ENCODE measurements at places on chromosomes 12 and 14. TPM values are rescaled to one million over a fixed set of nuclear protein-coding genes. Genes with fewer than 3 reads are reported as not detected.

The TMEM132D gene
- not detected for total RNA-seq

The LBHD2 gene
- total RNA-seq, result not detected

The AKAP3 gene
- total RNA-seq, result 2.8 TPM

The SIX6 gene
- not detected for total RNA-seq

GRCh38 chr12:112087055-112087850 lies 21.3 kb downstream of the NAA25 start:
- no peak for DNase-seq

DNA sequence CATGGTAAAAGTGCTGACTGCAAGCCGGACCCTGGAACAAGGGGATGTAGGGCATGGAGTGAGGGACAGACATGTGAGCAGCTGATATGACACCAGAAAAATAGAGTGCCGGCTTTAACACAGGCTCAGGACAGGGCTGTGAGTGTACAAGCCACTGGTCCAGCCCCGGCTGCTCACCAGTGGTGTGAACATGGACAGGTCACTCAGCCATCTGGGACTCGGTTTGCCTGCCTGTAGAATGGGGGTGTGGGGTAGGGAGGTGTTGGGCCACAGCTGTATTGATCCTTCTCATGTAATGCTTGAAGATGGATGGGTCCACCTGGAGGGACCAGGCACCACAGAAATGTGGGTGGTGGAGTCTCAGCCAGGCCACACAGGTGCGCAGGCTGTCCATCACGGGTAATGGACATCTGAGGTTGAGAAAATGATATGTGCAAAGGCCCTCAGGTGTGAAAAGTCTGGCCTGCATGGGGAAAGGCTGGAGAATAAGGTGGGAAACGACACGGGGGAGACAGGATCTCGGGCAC lies 10.6 kb upstream of the KRT74 start:
- no peak for DNase-seq

DNA sequence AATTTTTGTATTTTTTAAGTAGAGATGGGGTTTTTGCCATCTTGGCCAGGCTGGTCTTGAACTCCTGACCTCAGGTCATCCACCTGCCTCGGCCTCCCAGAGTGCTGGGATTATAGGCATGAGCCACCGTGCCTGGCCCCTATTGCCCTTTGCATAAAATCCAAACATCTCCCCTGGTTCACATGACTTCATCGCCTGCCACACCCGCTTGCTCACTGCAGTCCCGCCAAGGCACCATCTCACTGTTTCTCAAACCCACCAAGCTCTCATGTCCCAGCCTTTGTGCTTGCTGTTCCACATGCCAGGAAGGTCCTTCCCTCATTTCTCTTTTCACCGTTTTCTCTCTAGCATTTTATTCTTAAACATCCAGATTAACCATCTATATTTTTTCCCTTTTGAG lies 9.7 kb downstream of the RHOF start:
- DNase-seq, result no peak

DNA sequence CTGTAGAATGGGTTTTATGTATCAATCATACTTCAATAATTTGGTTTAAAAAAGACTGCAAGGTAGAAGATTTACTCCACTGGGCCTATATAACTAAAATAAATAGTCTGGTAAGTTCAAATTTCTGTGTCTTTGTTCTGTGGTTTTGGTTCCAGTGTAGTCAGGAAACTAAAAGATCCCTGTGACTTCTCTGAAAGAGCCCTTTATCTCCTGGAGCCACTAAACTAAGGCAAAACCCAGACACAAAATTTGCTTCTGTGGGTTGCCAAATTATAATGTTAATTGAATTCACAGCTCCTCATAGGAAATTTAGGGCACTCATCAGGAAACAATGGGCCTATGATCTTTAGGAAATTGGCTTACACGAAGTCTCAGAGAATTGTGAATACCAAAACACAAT lies 1038.4 kb downstream of the GALC start:
- DNase-seq, result no peak

DNA sequence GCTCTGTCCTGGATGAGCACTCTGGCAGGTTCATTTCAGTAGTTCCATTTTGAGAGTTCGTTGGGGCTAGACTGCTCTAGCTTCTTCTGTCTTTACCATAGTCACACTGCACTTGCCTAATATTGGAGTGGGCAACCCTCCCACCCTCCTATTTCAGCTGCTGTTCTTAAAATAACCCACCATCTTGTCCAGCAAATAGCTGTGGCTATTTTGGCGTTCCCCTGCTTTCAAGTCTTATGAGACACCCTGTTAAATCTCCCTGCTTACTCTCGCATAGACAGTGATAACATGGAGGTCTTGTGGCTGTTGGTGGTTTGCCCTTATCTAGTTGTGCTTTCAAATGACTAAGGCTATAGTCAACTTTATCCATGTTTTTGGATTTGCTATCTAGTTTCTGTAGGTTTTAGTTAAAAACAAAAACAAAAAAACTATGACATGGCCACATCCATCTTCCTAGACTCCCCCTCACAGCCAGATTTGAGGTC lies 65.5 kb downstream of the LRP6 start:
- no peak for DNase-seq
